H1 (cell line): ENCODE measurements at places on chromosomes 5 and 9. TPM values are rescaled to one million over a fixed set of nuclear protein-coding genes. Genes with fewer than 3 reads are reported as not detected.

DNA sequence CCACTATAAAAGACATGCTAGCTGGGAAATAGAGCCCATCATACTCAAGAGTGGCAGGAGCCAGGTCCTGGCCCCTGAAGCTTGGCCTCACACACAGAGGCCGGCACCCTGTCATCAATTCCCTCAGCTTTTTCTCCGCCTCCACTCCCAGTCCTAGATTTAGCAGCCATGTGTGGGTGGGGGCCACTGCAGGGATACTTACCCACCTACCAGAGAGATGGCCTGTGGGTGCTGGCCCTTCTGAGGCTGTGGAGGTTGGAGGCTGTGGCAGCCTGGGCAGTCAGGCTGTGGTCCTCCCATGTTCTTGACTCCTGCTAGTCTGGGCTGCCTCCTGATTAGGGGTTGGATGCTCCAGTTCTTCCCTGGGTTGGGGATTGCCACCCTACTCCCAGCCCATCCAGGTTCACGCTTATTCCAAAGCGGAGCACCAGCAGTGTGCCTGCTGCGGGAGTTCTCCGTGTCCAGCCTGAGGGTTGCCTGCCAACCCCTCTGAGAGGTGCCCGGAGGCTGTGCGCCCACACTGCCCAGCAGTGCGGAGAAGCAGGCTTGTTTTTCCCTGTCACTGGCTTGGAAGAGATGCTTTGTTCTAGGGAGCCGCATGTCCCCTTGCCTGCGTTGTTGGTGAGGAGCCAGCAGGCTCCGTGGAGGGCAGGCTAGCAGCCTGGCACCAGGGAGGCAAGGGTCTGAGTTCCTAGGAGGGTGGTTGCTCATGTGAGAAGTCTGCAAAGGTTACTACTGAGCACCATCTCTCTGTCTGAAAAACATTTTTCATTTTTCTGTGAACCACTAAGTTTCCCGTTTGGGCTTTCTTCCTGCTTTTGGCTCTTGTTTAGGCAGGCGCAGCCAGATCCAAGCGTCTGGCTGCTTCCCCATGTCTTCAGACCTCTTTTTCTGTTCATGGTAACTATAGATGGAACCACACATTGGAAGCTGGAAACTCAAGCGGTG is 7.5 kb downstream of the SLC22A5 start:
- DNase-seq = no peak

GRCh38 chr5:55592388-55593114 is 57.8 kb upstream of the PLPP1 start:
- no peak for DNase-seq

- DNase-seq = no peak
Observed at GRCh38 chr9:96476591-96476990, 26.6 kb downstream of the HABP4 start.

PIP5KL1 gene
- 12.2 and 13.4 TPM in 2 replicates for total RNA-seq

WNT8A gene
- total RNA-seq = 0.27 TPM in 1 of 2 replicates, not detected in the other
